ENCODE measurements at places on chromosomes 12 and 14.

DNA sequence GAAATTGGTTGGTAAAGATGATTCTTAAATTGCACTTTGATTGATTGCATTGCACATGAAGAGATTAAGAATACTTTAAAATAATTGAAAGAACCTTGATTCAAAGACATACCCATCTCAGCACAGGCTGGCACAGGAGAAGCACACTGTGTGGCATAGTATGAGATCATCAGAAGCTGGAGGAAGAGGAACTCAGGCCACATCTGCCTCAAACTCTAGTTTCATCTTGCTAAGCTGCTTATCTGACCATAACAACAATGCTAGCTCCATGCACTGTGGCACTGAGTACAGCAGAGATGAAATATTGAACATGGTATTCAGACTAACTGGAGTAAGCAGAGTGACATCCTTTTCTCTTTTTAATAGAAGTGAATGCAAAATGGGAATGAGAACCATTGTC, 99.1 kb downstream of the TBC1D30 start:
- no peak for DNase-seq

DNA sequence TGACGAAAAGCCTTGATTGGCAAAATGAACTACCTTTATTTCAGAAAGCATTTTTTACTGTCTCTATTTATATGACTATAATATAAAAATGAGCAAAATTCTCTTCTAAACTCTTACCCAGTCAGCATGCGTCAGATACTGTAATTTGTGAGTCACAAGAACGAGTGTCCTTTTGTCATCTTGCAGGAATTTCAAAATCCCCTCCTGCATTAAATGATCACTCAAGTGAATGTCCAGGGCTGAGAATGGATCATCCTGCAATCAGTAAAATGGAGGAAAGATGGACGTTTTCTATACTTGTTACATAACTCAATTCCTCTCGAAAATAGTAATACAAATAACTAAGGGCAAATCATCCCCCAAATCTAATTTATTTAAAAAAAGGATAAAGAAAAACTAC, 77.7 kb upstream of the KCNJ8 start:
- DNase-seq, result no peak

GRCh38 chr14:22748631-22749068, 17.8 kb upstream of the OXA1L start:
- DNase-seq, result no peak

DNA sequence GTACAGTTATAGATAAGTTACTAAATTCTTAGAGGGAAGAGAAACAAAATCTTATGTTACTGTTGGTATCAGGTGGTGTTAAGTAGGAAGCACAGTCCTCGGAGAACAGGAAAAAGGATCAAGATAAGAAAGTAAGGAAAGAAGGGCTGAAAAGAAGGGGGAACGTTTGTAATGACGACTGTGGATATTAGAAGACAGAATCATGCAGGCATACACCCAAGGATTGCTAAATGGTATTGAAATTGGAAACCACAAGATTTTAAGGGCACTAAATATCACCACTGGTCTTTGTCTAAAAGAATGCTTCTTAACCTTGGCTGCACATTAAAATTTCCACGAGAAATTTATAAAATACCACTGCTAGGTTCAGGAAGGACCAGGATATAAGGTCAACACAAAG, 34.1 kb upstream of the ERGIC2 start:
- no peak for DNase-seq

- no peak for DNase-seq
These were observed 272.4 kb upstream of the NPAS3 start for GRCh38 chr14:32666308-32666707.

DNA sequence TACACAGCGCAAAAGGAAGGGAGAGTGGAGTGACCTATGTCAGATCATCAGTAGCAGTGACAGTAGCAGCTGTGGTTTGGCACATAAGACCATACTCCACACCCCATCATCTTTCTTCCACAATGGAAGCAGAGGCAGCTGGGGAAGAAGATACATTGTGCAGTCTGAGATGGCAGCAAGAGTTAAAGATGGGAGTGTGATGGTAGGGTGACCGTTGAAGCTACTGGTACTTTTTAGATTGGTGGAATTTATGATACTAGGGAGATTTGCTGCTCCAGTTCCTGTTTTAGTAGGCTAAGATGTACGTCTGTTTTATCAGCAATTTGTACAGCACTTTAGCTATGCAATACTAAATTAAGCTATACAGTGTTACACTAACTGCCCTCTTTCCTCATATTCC, 291.0 kb downstream of the FUT8 start:
- DNase-seq, result no peak

GRCh38 chr14:72907886-72908285, 14.0 kb upstream of the DPF3 start:
- DNase-seq, result no peak

DNA sequence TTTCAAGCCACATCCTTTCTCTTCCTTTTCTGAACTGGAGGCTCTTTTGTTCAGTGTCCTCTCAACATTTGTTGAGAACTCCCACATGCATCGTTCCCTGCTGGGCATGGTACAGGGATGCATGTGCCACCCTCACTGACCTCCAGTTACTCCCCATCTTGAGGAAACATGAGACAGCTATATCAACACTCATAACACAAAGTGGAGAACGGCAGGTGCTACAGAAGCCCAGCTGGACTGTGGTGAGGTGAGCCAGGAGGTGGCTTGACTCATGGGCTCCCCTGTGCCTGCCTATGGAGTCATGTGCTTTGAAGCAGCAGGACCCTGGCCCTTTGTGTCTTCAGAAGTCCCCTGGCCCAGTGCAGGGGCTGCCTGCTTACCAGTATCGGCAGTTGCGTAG, 9.7 kb downstream of the MYH6 start:
- DNase-seq, result no peak

GRCh38 chr12:131378861-131379665, 331.8 kb upstream of the SFSWAP start:
- DNase-seq, result no peak

Measured in activated naive CD4-positive, alpha-beta T cell treated with anti-CD3 and anti-CD28 coated beads, Interleukin-2, amount 50 U/mL, for 16 hours (primary cell).